ENCODE measurements at places on chromosomes 16 and 17.

GRCh38 chr17:80668375-80669148 lies 123.9 kb downstream of the RPTOR start:
- DNase-seq = no peak

- DNase-seq = no peak
These were observed 1.5 kb upstream of the SREBF1 start for GRCh38 chr17:17837966-17838962.

DNA sequence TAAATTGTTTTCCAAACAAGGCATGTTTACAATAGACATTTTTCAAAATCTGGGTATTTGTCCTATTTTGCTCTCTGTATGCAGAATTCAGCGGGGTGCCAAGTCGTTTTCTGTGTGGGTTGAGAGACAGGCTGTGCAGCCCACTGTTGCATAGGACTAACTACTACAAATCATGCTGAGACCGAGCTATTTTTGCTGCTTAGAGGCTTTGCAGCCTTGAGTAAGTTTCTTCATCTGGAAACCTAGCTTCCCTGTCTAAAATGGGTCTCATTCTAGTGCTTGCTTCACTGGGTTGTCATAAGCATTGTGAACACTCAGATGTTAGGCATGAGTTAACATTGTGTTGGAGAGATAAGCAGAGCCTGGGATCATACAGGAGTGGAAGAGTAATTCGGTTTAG lies 1.3 kb downstream of the PRPSAP2 start:
- DNase-seq = peak; percentile 52

DNA sequence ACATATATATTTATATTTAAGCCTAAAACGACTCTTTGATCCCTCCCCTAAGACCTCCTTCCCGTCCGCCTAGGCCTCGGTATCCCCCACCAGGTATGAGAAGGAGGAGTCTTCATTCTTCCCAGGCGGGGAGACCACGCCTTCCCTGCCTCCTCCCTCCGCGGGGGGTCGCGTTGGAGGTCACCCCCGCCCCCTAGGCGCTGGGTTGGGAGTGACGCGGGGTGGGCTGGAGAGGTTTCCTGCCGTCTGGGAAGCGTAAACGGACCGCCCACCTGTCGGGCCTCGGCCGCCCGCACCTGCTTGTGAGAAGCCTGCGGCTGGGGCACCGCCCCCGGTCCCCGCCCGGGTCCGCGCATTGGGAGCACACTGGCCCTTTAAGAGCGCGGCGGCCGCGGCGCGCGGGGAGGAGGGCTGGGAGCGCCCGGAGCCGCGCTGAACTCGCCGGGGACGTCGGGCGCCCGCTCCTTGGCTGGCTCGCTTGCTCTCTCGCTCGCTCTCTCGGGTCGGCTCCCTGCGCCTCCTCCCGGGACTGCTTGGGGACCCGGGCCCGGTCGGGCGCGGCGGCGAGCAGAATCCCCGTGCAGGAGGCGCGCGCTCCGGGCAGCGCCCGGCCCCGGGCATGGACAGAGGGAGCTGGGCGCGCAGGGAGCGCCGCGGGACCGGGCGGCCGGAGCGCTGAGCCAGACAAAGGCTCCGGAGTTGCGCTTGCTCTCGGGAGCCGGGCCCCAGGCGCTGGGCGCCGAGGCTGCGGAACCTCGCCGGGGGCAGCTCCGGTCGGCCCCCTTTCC lies at the start of gene MMP15:
TSS of gene MMP15 (plus strand) at position 404 of the 788 bp plus-strand sequence. CDS start 597 bp downstream, outside the sequence.
- DNase-seq = peak; percentile 58

- no peak for DNase-seq
These were observed 13.4 kb downstream of the C17orf58 start for GRCh38 chr17:67982686-67983382.

- no peak for DNase-seq
These were observed 82.4 kb downstream of the GSG1L start for GRCh38 chr16:27980919-27981700.

DNA sequence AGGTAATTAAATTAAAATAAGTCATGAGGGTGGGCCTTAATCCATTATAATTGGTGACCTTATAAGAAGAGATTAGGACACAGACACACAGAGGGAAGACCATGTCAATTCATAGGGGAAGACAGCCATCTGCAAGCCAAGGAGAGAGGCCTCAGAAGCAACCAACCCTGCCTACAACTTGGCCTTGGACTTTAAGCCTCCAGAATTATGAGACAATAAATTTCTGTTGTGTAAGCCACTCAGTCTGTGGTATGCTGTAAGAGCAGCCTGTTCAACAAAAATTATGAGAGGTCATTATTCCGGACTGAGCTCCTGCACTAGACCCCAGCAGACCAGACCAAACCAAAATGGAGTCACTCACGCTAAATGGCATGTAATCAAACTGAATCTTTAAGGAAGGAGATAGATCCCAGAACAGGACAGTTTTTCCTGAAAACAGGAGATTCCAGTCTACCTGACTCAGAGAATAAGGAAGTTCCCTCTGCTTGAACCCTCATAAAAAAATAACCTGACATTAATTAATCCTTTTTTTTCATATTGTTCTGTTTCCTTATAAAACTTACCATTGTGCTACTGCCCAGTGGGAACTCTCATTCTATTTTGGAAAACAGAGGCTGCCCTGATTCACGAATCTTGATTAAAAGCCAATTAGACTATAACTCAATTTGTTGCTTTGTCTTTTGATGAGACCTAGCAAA lies 74.3 kb downstream of the DNAH3 start:
- peak; percentile 8 for DNase-seq
